H1 (cell line): ENCODE measurements at places on chromosomes 1 and 21.
A peak's percentile ranks its signal among the peaks of the same experiment; 100 is the strongest.

GRCh38 chr21:46255166-46255565 lies 26.6 kb upstream of the LSS start:
- no peak for DNase-seq

GRCh38 chr1:245361951-245362350 lies 207.2 kb downstream of the KIF26B start:
- DNase-seq = no peak

GRCh38 chr1:53431805-53432565 lies 27.2 kb upstream of the DMRTB1 start:
- no peak for DNase-seq

GRCh38 chr21:27366036-27366435 lies 399.1 kb upstream of the ADAMTS5 start:
- no peak for DNase-seq

DNA sequence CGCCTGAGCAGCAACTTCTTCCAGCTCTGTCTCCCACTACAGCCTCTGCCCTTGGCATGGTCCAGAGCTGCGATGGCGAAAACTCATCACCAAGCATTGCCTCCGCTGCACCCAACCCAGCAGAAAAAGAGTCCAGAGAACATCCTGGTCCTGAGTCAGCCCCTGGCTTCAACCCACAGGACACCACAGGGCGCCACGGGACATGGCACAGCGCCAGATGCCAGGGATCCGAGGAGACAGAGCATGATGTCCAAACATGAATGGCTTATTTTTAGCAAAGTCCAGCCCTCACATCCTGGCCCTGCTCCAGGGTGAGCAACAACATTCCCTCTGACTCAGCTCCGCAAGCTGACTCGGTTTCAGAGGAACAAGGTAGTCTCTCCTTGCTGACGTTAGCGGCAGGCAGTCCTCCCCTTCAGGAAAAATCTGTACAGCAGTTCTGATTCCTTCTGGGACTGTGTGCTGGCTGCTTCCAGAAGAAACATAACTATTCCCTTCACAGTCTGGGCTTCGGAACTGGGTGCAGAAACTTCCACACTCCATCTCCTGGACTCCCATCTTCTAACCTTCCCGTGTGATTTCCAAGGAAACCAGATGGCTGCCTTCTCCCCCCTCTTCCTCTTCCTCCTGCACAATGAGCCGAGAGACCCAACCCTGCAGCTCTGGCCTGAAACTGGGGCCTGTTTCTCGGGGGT lies 131.3 kb downstream of the TOMM20 start:
- DNase-seq = no peak

- DNase-seq = no peak
These were observed 142.6 kb downstream of the DENND1B start for GRCh38 chr1:197632651-197633050.

DNA sequence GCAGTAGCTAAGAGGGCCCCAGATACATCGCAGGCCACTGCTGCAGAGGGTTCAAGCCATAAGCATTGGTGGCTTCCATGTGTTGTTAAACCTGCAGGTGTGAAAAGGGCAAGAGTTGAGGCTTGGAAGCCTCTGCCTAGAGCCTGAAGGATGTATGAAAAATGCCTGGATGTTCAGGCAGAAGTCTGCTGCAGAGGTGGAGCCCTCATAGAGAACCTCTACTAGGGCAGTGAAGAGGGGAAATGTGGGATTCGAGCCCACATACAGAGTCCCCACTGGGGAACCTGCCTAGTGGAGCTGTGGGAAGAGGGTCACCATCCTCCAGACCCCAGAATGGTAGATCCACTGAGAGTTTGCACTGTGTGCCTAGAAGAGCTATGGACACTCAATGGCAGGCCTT lies 30.6 kb upstream of the ADGRL4 start:
- no peak for DNase-seq

DNA sequence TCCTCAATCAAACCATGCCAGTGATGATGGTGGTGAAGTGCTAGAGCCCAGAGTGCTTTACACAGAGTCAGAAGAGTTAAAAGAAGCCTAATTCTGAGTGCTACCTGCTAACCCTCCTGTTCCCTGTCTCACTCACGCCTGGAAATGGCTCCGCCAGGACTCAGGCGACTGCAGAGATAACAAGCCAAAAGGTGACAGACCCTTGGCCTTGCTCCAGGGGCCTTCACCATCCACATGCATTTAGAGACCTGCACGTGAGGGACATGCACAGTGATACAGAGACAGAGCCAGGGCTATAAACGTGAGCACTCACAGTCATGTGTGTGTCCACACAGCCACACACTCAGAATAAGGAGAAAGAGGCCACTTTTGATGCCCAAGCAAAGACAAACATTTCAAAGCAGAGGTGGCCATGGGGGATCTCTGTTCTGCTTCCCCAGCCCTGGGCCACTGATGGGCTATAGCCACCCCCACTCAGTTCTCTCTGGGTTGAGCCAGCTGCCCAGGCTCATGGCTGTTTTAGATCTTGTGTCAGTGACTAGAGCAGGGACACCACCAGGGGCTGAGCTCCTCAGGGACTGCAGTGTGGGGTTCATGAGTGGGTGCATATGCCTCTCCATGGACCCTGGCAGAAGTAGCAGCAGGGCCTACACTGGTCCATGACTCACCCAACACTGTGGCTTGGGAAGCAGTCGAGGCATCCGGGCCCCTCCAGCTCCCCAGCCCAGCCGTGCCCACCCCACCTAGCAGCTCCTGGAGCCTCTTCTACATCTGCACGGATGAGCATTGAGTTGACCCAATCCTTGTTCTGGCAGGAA lies 117.2 kb downstream of the EPHB2 start:
- no peak for DNase-seq

- DNase-seq = no peak
These were observed 1.7 kb upstream of the PRCC start for GRCh38 chr1:156765666-156766065.

DNA sequence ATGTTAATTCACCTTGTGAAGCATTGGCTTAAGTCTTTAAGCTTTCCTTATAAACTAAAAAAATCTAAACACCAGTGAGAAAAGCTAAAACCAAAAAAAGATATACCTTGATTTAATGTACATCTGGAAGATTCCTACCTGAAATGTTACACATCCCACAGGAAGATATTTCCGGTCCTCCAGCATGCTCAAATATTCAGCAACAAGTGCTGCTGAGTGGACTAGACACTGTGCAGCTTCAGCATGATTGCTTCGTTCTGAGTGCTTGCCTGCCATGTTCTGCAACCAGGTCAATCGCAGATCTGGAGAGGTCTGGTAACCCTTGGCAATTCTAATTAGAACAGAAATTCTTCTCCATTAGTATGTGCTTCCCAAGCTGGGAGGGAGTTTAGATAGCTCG lies 57.3 kb downstream of the USP1 start:
- no peak for DNase-seq

- DNase-seq = peak; percentile 53
These were observed 272.9 kb upstream of the C1orf174 start for GRCh38 chr1:4172644-4173599.

GRCh38 chr1:193070386-193070753 lies 11.0 kb downstream of the RO60 start:
- no peak for DNase-seq

- DNase-seq = no peak
These were observed 24.8 kb downstream of the GPR137B start for GRCh38 chr1:236167154-236167553.

GRCh38 chr1:43255438-43256210 lies 14.2 kb upstream of the TMEM125 start:
- no peak for DNase-seq

DNA sequence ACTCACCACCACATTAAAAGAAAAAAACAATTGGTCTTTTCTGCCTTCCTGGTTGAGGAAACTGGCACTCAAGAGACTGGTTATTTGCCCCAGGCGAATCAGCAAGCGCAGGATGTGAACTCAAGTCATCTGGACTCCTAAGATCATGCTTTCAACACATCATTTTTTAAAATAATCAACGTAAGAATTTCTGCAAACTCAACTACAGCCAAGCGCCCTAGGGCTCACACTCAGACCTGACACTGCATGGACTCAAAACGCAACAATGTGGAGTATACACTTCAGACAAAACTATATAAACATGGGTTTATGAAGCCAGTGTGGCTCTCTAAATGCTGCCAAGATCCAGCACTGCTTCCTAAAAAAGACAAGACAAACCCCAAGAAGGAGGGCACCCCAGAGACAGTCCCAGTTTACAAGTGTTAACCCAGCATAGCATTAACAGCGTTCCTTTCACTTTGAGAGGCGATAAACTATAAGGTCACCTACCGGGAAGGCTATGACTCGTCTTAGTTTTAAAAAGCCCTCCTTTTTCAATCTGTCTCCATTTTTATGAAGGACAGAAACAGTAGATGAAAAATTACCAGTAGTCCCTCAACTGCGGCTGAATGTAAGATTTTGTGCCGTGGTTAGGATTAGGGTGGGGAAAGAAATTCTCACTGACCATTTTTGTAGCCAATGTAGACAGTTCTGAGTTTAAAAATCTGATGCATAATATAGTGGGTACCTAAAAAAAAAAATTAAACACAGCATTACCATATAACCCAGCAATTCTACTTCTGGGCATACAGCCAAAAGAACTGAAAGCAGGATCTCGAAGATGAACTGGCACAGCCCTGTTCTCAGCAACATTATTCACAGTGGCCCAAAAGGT lies 54.8 kb downstream of the SIPA1L2 start:
- no peak for DNase-seq
